ENCODE measurements at places on chromosomes 1 and 21.

- DNase-seq = no peak
Observed at GRCh38 chr1:186195377-186195931, 179.6 kb downstream of the TPR start.

DNA sequence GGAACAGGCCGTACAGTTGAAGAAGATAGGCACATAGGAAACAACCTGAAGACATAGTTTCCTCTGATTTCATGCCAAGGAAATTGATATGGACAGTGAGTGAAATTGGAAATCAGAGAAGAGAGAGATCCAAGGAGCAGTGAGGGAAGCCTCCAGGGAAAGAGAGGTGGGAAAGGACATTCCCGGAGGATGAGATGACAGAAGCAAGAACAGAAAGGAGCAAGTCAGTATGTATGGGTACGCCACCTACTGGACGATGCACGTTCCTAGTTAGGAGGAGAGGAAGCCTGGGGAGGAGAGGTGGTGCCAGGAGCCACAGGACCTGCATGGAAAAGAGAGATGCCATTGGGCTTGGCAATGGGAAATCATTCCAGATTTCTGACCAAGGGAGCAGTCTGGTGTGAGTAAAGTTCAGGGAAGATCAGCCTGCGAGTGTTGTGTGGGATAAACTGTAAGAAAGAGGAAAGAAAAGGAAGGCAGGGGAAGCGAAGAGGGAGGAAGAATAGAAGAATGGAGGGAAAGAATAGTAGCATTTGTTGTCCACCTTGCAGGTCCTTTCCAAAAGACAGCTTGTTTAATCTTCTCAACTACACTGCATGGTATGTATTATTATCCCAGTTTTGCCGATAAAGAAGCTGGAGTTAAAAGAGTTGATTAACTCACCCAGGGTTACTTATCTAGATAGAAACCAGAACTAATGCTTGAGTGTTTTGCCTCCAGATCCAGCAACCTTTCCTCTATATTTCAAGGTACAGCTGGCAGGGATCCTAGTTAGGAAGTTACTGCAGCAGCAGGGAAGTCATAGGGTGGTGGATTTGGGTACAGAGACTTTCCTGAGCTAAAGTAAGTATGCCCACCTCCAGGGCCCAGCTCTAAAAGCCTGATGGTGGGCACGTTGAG lies 27.4 kb downstream of the C1orf116 start:
- peak; percentile 77 for DNase-seq

DNA sequence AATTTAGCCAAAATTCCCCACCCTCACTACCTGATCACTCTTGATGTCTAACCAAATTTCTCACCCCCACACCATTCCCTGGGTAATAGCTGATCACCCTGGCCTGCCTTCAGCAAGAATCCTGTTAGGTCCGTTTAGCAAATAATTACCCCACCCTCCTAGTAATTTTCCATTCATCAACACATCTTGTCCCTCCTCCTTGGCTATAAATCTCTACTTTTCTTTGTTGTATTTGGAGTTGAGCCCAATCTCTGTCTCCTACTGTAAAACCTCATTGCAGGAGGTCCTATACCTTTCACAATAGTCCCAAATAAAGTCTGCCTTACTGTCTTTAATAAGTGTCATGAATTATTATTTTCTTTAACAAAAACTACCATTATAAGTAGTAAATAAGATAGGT lies 6.9 kb upstream of the PRKAA2 start:
- no peak for DNase-seq

DNA sequence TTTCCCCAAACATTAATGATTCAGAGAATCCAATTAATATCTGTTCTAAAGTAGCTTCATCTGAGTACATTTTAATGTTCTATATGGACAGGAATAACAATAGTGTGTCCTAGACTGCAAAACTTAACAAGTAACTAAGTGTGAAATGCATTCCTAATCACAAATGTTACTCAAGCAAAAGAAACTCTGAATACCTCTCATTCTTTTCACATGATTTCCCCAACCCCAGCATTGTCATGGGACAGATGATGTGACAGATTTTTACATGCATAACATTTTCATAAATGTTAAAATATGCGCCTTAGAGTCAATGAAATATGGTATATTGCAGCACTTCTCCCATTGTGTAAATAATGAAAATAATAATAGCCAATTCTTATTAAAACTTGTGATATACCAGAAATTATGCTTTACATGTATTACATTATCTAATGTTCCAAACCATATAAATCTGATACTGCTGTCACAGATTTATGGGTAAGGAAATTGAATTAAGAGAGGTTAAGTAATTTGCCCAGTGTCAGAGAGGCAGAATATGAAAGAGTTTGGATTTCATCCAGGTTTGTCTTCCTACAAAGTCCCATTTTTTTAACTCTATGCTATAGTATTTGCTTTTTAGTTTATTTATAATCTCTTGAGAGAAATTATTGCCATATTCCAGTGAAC lies 269.4 kb downstream of the LRRC7 start:
- DNase-seq = no peak

DNA sequence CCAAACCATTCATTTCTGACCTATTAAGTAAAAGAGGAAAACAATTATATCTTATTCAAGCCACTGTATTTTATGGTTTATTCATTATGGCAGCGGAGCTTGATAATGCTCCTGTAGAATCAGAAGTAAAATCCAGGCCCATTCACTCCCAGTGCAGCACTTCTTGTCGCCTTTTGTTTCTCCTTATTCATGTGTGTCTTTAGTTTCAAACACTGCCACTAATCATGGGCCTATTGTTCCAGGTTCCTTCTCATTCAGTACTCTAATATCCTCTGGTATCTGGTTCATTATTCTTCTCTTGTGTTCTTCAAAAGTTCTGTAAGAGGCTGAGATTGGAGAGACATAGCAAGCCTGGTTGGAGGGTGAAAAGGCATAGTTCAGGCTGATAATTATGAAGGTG lies 218.3 kb downstream of the LRRIQ3 start:
- DNase-seq = no peak

- peak; percentile 32 for DNase-seq
Observed at GRCh38 chr1:225554216-225554812, 98.6 kb downstream of the ENAH start.

GRCh38 chr1:76268341-76268740 lies 193.8 kb downstream of the ST6GALNAC3 start:
- DNase-seq = no peak

GRCh38 chr21:46585191-46585953 lies 19.5 kb downstream of the S100B start:
- no peak for DNase-seq

- no peak for DNase-seq
Observed at GRCh38 chr1:239886266-239886665, 205.4 kb upstream of the FMN2 start.

GRCh38 chr1:208243967-208244916 lies at the start of gene PLXNA2:
Gene PLXNA2, minus strand, starts transcription at chr1:208244384. Its CDS starts 26,462 bp downstream, at chr1:208217922.
- DNase-seq = peak; percentile 57

- no peak for DNase-seq
Observed at GRCh38 chr1:94873520-94874351, 53.2 kb downstream of the CNN3 start.

DNA sequence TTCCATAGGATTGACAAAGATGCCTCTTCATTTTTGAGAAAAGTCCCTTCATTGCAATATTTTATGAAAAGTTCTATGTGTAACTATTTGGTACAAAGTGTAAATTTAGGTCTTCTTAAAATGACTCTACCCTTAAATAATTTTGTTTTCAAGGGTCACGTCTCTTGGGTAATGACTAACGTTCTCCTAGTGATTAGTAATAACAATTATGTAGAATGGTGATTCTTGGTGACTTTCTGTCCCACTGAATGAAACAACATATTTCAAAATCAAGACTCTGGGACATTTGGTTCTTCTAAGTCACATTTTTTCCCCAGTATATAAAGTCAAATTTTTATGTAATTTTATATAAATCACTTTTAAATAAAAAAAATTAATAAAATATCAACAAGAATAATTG lies 277.5 kb upstream of the ADAMTS5 start:
- no peak for DNase-seq

GRCh38 chr1:31931593-31932225 lies 6.5 kb downstream of the PTP4A2 start:
- no peak for DNase-seq

GRCh38 chr1:75188892-75189291 lies 54.7 kb downstream of the LHX8 start:
- no peak for DNase-seq

GRCh38 chr1:183841550-183841949 lies 36.6 kb downstream of the RGL1 start:
- DNase-seq = no peak

DNA sequence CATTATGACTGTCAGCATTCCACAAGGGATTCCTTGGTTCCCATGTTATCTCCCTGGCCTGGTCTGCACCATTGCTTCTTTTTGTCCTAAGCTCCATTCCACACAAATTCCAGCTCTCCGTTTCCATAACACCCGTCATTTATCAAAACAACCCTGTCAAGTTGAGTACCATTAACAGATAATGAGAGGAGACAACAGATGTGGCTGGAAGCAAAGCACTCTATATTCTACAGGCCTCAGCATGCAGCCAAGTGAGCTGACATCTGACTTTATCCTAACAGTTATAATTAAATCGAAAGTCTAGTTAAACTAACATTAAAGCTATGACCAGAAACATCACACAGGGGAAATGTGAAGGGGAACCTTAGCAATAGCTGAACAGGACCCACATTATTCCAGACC lies 110.4 kb downstream of the RERE start:
- no peak for DNase-seq

GRCh38 chr1:44318097-44319088 lies 36.7 kb downstream of the ERI3 start:
- DNase-seq = peak; percentile 23

DNA sequence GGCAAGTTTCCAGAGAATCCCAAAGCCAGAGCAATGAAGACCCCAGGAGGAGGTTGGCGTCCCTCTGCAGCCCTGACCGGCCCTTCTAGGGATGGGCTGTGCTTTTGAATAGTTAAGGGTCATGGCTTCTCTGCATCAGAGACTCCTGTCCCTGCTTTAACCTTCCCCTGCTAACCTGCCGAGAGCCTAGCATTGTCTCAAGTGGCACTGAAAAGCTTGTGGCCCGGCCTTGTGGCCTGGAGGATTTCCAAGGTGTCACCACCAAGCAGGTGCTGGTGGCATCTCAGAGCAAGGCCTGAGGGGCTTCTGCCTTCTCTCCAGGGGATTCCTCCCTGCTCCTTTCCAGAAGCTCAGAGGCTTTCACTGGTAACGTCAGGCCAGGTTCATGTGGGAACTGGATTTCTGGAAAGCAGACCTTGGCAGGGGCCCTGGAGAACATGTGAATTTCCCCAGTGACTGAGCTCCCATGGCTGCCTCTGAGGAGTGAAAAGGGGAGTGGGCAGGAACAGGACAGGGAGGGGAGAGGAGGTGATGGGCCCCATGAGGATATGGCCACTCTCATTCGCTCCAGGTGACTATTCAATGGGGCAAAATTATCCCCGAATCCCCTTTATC lies 409.9 kb downstream of the PTPRU start:
- no peak for DNase-seq

DNA sequence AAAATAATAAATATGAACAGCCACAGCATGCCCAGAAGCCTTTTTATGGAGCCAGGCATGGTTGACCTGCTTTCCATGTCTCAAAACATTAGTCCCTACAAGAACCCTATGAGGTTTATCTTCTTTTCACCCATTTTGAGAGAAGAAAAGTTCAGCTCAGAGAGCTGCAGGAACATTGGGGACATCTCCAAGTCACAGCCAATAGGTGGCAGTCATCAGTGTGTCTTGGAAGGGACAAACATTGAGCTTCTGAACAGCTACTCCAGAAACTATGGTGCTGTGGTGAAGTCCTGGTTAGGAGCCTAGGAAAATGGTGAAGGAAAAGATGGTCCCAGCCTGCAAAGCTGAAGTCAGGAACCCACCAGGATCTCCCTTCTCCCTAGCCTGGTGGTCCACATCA lies 73.6 kb downstream of the JMJD4 start:
- DNase-seq = no peak

GRCh38 chr1:88922214-88922613 lies 30.8 kb upstream of the GTF2B start:
- no peak for DNase-seq

DNA sequence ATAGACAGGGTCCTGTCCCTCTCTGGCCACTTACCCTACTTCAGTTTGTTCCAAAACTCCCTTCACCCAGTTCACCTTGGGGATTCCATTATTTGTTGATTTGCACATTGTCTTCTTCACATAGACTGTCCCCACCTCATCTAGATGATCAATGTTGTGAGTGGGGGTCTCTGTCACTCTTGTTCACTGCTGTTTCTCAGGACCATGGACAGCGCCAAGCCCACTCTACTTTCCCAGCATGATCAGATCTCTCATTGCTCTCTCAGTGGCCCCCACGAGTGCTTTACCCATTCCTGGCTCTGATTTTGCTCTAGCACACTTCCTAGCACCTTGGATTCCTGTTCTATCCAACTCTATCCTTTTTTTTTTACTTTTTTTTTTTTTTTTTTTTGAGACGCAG lies 45.4 kb upstream of the IGSF21 start:
- no peak for DNase-seq

Data from A549 (cell line).